ENCODE measurements at places on chromosomes 6 and 20.

DNA sequence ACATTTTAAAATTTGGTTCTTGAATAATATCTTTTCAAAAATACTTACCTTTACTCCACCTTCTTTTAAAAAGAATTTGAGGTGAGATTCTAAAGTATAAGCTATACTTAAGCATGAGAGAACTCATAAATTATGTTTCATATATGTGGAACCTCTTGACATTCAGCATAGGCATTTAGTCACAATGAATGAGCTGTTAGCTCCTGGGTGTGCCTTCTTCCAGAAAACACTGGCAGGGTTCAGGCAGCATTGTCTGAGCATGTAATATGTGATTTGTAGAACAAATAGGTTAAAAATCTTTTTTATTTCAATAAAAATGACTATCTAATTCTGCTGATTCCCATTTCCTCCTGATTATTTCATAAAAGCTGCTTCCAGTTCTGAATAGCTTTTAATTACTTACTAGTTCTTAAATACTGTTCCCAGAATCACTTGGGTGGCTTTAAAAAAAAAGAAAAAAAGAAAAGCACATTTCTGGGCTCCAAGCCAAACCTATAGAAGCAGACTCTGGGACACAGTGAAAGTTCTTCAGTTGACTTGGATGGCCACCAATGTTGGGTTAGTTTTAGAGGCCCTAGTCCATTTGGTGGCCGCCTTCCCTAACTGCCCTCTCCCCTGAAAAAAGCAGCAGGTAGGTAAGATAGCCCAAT, 20.2 kb downstream of the RNF8 start:
- DNase-seq, result no peak

DNA sequence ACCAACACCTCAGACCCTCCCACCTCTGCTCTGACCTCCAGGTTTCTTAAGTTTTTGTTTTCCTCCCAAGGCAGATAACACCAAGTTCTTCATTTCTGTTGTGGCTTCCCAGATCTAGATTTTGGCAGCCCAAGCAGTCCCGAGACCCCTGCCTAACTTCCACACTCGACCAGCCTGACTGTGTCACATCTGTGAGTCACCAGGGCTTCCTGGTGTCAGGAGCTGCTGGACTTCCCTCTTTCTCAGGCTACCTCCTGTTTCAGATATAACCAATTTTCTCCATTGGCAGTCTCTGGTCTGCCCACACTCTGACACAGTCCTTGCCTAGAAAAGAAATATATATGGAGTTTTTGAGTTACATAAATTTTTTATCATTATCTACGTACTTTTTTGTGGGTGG, 46.1 kb upstream of the CCN6 start:
- DNase-seq, result no peak

GRCh38 chr20:653590-654416, 803 bp upstream of the SRXN1 start:
- no peak for DNase-seq

DNA sequence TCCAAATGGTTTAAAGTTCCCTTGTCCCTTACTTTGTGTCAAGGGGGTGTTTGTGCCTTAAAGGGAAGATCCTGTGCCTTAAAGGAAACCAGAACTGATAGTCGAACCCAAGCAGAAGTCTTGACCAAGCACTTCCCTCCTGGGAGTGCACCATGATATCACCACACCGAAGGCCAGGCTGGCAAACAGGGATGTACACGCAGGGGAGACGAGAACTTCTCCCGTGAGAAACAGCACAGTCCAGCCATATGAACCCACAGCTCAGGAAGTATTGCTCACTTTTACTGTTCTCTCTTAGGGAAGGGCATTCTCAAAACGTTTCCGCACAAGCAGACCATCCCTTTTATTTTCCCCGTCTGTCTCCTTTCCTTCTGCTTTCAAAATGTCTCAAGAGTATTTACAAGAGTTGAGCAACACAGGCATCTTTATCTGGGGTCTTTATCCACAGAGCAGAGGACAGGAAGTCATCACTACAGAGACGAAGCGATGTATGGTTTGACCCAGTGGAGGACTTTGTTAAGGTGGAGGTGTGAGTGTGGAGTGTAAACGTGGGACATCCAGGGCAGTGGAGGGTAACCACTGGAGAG, 12.8 kb upstream of the SERPINB1 start:
- no peak for DNase-seq

GRCh38 chr20:44600758-44601201, 18.4 kb downstream of the PKIG start:
- no peak for DNase-seq

- no peak for DNase-seq
These were observed 970.0 kb upstream of the SLC35B3 start for GRCh38 chr6:9405369-9405768.

DNA sequence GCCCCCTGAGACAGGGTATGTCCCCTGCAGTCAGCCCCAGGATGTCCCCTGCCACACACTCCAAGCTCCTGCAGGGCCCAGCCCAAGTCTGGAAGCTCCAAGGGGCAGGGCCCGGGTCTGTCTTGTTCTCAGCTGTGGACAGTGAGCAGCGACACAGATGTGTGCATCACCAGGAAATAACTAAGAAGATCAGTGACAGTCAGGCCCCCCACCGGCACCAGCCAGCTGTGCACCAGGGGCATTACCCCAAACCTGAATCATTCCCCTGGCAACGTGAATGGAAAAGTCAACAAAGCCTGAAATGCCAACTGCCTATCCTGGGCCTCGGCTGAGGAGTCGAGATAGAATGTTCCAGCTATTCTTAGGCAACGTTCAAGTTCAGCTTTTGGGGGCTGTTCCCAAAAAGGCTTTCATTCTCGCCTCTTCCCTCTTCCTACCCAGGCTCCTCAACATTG, 105.0 kb downstream of the PREX1 start:
- DNase-seq, result peak; percentile 18

GRCh38 chr6:160798625-160799024, 96.6 kb downstream of the PLG start:
- no peak for DNase-seq

DNA sequence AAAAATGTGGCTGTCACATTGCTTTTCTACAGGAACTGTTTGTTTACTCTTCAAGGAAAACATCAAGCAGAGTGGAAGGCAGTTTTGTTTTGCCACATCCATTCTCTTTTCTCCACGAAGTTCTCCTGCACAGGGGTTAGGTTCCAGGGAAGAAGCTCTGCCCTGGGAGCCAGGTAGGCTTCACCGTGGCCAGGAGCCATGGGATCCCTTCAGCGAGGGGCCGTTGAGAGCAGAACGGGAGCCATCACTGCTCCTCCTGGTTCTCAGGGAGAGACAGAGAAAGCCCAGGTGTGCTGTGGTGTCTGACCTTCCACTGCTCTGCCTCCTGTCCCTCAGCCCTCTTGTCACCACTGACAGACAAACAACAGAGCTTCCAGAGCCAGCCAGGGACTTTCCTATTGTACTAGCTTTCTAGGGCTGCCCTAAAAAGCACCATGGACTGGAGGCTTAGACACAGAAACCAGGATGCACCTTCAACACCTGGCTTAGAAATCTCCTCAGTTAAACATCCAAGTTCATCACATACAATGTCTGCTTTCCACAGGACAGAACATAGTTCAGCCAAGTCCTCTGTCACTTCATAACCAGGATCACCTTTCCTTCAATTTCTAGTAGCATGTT, 75.6 kb upstream of the SLC22A23 start:
- no peak for DNase-seq

GRCh38 chr20:50546729-50547314, 36.6 kb downstream of the PTPN1 start:
- no peak for DNase-seq

- no peak for DNase-seq
These were observed 95.4 kb downstream of the NCOA3 start for GRCh38 chr20:47597090-47597489.

DNA sequence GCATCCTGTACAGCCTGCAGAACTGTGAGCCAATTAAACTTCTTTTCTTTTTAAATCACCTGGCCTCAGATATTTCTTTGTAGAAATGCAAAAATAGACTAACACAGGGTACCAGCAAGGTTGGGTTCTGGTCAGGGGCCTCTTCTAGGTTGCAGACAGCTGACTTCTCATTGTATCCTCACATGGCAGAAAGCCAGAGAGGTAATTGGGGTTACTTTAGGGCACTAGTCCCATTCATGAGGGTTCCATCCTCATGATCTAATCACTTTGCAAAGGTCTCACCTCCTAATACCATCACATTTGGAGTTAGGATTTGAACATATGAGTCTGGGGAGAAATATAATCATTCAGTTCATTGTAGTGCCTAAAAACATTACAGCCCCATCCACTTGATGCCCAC, 101.5 kb downstream of the LCA5 start:
- no peak for DNase-seq

DNA sequence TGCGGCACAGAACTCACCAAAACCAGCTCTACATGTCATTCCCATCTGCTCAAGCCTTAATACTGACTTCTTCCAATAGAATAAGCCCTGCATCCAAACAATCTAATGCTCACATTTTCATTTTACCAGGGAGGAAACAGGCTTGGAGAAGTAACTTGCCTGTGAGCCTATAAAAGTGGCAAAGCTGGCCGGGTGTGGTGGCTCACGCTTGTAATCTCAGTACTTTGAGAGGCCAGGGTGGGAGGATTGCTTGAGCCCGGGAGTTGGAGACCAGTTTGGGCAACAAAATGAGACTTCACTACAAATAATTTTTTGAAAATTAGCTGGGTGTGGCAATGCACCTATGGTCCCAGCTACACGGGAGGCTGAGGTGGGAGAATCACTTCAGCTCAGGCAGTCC, 133.7 kb downstream of the LY86 start:
- no peak for DNase-seq

- no peak for DNase-seq
These were observed 63.8 kb upstream of the CD83 start for GRCh38 chr6:14053811-14054210.

DNA sequence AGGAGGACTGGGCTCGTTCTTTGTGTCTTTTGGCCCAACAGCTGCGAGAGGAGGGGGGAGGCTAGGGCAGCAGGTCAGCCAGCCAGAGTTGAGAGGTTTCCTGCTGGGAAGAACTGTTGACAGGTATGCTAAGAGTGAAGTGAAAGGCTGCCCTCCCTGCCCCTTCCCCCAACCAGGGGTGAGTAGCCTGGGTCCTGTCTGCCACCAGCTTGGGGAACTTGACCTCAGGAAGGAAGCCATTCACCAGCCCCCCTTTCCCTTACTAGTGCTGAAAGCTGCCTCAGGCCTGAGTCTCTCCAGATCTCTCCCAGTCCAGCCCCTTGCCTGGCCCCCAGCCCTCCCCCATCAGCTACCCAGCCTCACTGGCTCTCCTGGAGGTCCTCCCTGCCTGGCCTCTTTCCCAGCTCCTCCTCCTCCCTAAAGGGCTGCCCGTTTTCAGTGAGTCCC, 20.7 kb upstream of the ZNF76 start:
- DNase-seq, result no peak

DNA sequence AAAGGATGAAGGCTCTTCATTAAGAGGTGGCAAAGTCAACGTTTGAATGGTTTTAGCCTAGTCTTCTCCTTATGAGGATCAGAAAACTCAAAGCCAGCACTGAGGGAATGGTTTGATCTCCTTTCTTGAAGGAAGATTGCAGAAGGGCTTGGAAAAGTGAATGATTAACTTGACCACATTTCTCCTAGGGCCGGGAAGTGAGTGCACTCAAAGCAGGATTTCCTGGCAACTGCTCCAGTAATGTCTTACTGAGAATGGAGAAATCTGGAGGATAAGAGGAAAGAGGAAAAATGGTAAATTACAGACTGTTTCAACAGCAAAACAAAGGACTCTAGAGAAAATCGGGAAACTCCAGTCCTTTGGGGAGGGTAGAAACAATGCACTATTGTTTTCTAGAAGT, 189.0 kb upstream of the FOXA2 start:
- DNase-seq, result no peak

GRCh38 chr6:13395272-13396237, 67.2 kb upstream of the TBC1D7 start:
- peak; percentile 55 for DNase-seq

GRCh38 chr6:31822036-31822821, 5.3 kb upstream of the HSPA1B start:
- peak; percentile 81 for DNase-seq

DNA sequence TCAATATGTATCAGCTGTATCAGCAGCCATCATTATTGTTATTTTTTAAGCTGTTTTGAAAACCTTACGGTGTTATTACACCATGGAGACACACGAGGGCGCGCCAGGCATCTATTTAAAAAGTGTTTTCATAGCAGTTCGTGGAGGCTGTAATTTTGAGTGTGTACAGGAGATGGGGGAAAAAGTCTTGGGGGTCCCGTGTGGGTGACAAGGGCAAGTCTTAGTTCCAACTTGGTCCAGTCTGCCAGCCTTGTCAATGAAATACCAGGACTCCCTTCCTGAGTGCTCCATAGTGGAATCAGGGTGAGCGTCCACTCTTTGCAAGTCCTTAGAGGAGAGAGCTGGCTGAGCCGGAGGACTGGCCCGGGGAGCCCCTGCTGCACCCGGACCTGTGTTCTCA, 43.3 kb downstream of the SLC2A10 start:
- DNase-seq, result peak; percentile 60

- no peak for DNase-seq
These were observed 318.2 kb downstream of the ZFAND3 start for GRCh38 chr6:38137608-38138265.
